A673 (cell line): ENCODE measurements at places on chromosomes 13 and 19. TPM values are rescaled to one million over a fixed set of nuclear protein-coding genes. Genes with fewer than 3 reads are reported as not detected.
A peak's percentile ranks its signal among the peaks of the same experiment; 100 is the strongest.

PLPP2 gene
- 2.6 and 3.1 TPM in 2 replicates for total RNA-seq

PGLYRP1 gene
- not detected in 2 replicates for total RNA-seq

ITGBL1 gene
- 0.37 and 0.64 TPM in 2 replicates for total RNA-seq

GTF3A gene
- total RNA-seq, result 126 and 130 TPM in 2 replicates

ZNF729 gene
- not detected in 2 replicates for total RNA-seq

CGB2 gene
- total RNA-seq, result not detected in 2 replicates

MEF2B gene
- total RNA-seq, result 2.9 and 3.4 TPM in 2 replicates

GRCh38 chr19:632579-633067 lies 714 bp downstream of the POLRMT start:
- peak; percentile 79 for DNase-seq

- DNase-seq, result no peak
Measured at GRCh38 chr19:41172297-41173164, 20.5 kb upstream of the CYP2S1 start.

DNA sequence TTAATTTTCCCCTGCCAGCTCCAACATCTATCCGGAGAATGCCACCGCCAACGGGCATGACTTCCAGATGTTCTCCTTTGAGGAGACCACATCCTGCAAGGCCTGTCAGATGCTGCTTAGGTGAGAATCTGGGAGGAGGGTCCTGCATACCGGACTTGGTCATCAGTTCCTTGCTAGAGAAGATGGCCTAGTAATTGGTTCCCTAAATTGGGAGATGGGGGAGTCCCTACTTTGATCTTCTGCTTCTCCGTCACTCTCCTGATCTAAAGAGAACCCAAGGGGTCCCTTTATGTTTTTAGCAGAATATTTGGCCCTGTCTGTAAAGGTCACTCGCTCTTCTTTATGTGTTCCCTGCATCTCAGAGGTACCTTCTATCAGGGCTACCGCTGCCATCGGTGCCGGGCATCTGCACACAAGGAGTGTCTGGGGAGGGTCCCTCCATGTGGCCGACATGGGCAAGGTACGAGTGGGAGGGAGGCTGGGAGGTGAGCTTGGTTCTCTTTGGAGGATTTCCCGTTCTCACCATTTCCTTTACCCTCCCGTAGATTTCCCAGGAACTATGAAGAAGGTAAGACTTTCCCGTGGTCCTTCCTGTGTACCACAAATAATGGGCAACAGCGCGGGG lies 54.1 kb upstream of the ADGRE1 start:
- DNase-seq, result no peak

DNA sequence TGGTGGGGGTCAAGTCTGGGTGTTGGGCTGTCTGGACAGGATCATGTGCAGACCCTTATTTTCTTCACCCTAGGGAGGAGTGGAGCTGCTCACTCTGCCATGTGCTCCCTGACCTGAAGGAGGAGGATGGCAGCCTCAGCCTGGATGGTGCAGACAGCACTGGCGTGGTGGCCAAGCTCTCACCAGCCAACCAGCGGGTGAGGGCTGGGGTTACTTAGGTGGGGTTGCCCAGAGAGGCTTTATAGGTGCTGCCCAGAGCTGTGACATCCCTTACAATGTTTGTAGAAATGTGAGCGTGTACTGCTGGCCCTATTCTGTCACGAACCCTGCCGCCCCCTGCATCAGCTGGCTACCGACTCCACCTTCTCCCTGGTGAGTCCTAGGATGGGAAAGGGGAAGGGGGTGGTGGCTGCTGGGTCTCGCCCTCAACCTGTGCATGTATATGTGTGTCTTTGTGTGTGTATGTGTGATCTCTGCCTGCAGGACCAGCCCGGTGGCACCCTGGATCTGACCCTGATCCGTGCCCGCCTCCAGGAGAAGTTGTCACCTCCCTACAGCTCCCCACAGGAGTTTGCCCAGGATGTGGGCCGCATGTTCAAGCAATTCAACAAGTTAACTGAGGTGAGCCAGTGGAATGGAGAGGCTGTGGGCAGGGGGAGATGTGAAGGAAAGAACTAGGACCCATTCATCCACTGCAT lies 5.1 kb downstream of the CHMP2A start:
- no peak for DNase-seq

DNA sequence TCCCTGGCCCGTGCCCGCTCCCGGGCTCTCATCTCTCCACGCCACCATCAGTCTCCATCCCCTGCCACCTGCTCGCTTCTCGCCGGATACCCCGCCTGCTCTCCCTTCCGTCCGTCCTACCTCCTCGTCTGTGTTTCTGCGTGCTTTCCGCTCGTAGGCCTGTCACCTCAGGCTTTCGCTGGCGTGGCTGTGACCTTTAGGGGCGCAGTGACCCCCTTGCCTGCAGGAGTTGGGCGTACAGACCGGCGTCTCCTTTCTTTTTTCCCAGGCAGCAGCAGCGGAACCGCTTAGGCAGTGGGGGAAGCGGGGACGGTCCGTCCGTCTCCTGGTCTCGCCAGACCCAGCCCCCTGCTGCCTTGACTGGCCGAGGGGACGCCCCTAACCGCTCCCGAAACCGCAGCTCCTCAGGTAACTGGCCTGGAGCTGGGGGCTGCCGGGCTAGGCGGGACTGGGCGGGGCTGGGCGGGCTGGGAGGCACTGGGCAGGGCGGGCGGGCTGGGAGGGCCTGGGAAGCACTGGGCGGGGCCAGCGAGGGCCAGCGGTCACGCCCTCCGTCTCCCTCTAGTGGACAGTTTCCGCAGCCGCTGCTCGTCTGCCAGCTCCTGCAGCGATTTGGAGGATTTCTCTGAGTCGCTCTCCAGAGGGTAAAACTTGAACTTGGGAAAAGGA lies 6.3 kb downstream of the PGLYRP1 start:
- DNase-seq, result peak; percentile 83

DNA sequence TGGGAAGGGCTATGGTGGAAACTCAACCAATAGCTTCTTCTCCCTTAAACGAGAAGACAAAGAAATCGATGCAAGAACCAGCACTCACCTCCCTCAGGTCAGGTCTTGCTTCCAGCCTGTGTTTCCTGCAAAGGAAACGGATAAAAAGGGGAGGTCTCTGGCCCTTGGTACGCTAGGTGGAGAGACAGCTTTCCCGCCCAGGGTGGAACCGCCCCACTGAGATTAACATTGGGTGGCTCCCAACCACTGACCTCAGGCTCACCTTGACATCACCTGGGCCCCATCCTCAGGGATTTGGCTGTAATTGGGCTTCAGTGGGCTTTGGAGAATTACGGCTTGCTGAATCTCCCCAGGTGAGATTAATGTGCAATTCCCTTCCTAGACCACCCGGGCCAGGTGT lies at the start of gene NLRP7:
NLRP7 (minus strand) TSS at position 150 of the 400 bp plus-strand sequence.
- no peak for DNase-seq
